ENCODE measurements at places on chromosomes 7 and 10.

DNA sequence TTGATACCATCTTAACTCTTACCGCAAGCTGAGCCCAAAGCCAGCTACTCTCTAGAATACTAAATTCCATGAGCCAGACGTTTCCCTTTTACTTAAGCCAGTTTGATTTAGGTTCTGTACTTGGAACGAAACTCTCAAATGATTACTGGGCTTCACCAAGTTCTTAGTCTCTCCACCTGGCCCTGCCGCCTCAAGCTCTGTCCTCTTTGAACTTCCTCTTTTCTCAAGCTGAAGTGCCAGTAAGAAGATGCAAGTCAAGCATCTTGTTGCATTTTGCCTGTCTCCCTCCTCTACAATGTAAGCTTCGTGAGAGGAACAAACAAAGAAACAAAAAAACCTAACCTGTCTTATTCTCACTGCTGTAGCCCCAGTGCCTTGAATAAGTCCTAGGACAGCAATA lies 358.2 kb upstream of the NPVF start:
- no peak for DNase-seq

DNA sequence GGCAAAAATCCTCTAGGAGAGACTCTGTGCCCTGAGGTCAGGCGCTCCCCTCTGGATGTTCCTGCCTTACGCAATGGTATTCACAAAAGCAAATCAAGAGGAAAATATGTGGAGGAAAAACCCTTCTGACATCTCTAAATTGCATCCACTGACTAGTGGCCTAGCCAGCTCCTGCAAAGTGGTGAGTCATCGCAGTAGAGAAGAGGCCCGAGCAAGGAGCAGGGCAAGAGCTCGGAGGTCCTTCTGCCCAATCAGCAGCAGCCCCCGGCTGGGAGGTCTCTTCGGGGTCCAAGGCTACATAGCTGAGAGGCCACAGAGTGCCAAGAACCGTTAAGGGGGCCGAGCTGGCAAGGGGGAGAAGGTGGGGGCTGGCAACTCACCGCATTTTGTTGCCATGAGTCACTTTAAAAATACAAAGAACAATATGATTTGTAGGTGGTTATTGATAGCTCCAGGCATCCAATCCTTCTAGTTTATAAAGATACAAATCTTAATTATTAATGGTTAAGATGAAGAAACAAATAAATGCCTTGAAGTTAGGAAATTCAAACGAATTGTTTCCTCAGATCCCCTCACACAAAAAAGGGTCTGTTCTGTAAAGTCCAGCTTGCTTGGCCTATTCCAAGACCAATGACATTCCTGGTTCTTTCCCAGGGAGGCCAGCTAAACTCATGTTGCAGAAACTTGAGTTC lies 161.6 kb downstream of the PKD1L1 start:
- DNase-seq, result no peak

- DNase-seq, result no peak
Observed at GRCh38 chr7:141956084-141956483, 9.3 kb upstream of the CLEC5A start.

GRCh38 chr7:44617225-44617890 lies 10.9 kb downstream of the OGDH start:
- DNase-seq, result no peak

DNA sequence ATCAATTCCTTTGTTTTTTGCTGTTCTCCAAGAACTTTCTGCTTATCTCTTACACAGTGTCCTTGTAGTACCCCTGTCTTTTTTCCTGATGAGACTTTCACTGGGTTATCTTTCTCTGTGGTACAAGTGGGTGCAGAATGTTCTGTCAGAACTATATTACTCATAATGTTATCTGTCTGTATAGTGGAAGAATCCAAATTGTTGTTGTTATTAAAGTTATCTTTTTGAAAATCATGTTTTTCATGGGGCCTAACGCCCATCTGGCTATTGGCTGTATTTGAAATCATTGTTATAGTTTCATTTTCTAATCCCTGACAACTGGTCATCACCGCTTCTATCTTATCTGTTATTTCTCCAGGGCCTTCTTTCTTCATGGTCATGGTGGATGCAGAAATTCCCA lies 163.0 kb upstream of the CCDC6 start:
- no peak for DNase-seq

DNA sequence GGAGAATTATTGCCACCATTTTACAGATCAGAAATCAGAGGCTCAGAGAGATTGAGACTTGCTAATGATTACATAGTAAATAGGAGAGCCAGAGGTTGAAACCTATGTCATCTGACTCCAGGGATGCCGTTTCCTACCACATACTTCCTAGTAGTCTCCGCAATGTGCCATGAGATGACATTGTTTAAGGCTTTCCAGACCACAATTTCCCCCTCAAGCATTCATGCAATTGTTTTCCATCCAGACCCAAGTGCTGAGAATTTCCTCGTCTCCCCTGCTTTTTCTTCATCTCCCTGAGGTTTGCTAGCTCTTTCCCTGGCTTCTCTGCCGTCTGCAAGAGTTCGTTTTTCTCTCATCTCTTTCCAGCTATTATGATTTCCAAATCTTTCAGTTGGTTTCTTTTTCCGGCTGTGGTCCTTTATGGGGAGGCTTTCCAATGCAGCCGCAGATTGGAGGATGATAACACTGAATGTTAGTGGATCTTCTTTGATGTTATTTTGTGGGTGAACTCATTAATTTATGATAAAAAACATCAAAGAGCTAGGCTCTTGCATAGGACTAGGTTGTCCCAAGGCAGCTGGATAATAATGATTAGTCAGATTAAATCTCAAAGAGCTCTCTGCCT lies 6.9 kb upstream of the GOLGA7B start:
- DNase-seq, result no peak

GRCh38 chr10:72567421-72567820 lies 58.5 kb downstream of the MICU1 start:
- no peak for DNase-seq

- no peak for DNase-seq
Observed at GRCh38 chr10:89250865-89251408, 638 bp downstream of the LIPA start.

DNA sequence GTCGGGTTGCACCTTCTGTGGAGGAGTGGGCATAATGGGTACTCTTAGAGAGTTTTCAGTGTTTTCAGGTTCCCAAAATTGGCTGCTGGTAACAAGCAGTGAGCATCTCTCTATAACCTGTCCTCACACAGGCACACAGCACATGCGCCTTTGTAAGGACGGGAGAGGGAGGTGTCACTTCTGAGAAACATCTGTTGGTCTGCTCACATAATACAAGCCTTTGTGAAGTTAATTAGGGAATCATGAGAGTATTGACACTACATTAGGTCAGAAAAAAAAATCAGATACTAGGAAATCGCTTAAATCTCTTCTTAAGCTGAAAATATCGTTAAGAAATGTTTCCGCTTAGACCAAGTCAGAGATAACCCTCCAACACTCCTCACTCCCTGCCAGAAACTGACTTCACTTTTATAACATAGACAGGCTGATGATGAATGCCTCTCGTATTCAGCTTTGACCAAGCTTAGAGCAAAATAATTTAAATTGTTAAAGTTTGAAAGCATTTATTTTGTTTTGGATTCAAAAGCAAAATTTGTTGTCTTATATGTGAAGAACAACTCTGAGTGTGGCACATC lies 769.7 kb downstream of the TNS3 start:
- DNase-seq, result no peak

GRCh38 chr10:19782430-19783089 lies 33.7 kb upstream of the PLXDC2 start:
- DNase-seq, result no peak
